Hematopoietic multipotent progenitor cell (in vitro differentiated cells): ENCODE measurements at places on chromosomes 2 and 18. TPM values are rescaled to one million over a fixed set of nuclear protein-coding genes. Genes with fewer than 3 reads are reported as not detected.

Gene IL1R1
- 0.27 TPM for total RNA-seq

Gene KCNS3
- total RNA-seq: not detected

Gene C2orf80
- not detected for total RNA-seq

Gene REG3G
- total RNA-seq: not detected

Gene ELOA2
- total RNA-seq: not detected

Gene MALL
- total RNA-seq: 1.1 TPM

Gene EMX1
- under 0.01 TPM for total RNA-seq

Gene STARD6
- not detected for total RNA-seq

Gene MDH1B
- total RNA-seq: 1.3 TPM

Gene SLC5A7
- not detected for total RNA-seq

Gene GPC1
- 1.9 TPM for total RNA-seq

Gene SAG
- total RNA-seq: under 0.01 TPM

- DNase-seq: no peak
These were observed 222.9 kb downstream of the PRKCE start for GRCh38 chr2:45874344-45874743.

DNA sequence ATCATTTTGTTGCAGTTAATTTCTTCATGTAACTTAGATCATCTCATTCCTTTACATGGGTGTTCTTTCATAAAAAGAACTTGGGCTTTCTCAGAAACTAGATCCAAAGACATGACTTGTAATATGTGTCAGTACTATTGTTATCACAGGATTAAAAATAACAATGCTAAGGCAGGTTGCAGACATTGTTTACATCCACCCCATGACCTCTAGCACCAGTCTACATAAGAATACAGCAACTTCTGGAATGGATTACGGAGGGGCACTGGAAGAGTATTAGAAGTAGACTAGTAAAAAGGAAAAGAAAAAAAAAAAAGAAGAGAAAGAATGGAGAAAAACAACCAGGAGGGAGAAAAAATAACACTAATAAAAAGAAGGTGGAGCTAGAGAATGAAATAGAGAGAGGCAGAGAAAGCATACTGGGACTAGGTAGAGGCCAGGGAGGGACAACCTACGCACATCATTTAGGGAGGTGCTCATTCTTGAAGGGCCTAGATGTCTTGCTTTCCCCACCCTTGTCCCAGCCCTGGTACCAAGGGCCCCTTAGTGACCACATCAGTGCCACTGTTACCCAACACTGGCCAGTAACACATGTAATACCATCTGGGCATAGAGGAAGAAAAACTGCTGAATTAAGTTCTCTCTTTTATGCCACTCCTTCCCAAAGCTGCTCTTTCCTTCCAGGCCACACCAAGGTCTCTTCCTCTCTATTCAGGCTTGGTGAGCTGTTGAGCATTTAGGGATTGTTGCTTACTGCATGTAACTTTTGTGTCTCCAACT, 70.6 kb upstream of the KLF7 start:
- no peak for DNase-seq

DNA sequence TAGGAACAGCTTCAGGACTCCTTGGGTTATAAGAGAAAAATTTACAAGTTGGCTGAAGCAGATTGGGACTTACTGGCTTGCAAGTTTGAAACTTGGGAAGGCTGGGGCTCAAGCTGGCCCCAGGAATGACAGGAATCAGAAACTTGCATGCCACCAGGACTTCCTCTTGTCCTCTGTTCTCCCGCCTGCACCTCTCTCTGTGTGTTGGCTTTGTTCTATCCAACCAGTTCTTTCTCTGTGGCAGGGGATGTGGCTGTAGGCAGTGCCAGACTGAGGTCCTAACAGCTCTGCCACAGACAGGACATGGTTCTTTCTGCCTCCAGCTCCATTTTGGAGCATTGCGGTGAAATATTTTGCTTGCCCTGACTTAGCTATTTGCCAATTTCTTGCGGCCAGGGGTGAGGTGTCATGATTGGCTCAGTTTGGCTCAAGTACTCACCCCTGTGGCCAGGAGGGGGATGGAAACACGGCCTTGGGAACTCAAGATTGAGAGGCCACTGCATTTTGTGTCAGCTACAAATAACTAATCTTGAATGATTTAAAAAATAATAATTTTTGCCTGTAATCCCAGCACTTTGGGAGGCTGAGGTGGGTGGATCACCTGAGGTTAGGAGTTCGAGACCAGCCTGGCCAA, 48.9 kb downstream of the MEP1B start:
- no peak for DNase-seq

DNA sequence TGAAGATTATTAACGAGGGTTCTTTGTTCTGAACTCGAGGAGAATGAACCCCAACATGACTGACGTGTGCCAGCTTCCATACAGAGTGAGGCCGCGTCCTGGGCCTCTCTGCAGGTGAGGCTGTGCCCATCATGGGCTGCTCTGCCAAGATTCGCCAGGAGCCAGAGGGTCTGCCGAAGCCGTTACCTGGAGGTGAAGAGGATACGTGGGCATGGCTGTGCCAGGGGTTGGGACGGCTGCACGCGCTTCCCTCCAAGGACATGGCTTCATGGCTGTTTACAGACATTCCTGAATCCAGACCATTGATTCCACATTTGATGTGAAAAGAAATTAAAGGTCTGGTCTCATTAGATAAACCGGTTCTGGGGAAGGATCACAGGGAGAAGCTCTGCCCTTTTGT, 211.4 kb upstream of the SALL3 start:
- DNase-seq: no peak

- no peak for DNase-seq
These were observed 87.8 kb downstream of the CCDC141 start for GRCh38 chr2:178962152-178962551.

GRCh38 chr2:72178551-72178950, 30.9 kb upstream of the CYP26B1 start:
- no peak for DNase-seq

- DNase-seq: no peak
These were observed 139.7 kb downstream of the EHBP1 start for GRCh38 chr2:62845256-62845655.

DNA sequence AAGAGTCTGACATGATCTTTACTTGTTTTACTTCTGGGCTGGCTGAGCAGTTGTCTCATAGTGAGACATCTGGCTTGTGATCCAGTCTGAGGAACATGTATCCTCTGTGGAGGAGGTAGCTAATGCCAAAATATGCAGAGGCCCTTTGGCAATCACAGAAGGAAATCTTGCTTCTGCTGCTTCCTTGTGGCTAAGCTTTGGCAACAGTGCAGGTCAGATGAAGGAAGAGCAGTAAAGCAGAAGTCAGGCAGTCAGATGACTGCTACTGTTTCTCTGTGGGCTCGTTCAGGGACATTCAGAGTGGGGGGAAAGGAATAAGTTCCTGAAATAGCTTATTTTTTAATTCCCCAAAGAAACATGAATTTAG, 22.3 kb downstream of the DOK1 start:
- DNase-seq: peak; percentile 70

DNA sequence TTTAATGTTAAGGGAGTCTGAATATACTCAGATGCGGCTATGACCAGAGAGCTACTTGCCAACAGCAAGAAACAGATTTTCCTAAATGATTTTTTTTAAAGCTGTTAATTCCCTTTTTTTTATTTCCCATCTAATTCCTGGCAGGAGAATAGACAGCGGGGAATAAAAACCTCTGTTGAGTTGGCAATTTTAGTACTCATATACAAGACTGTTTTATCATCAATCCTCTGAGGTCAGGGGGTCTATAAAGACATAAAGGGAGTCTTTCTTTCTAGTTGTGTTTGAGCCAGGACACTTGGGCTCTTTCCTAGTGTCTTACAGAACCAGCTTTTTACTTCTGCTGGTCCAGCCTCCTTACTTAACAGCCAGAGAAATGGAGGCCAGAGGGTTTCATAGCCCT, 29.4 kb downstream of the MAIP1 start:
- DNase-seq: no peak

DNA sequence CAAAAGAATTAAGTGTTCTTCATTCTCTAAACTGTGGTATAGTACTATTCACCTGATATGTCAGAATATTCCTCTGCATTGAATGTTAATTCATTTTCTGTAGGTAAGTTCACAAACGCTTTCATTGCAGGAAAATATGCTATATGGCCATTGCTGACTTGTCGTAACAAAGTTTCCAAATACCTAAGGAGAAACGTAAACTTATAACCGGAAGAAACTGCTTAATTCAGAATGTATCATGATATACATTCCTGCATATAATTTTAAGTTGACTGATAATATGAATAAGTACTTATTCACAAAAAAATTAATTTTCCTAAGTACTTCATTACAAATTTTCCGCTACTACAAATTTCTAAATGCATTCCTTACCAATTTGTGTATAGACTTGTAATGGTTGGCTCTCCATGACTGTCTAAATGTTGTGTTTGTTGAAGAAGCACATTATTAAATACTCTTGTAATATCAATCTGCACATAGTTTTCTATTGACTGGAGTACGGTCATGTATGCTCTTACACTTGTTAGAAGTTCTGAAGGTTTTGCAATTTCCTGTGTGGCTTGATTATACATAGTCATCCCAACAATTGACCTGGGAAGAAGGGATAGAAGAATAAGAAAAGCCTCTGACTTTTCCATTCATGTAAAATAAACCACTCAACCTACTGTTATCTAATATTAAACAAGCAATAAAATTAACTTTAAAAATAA, 85.4 kb downstream of the NCKAP1 start:
- DNase-seq: no peak

DNA sequence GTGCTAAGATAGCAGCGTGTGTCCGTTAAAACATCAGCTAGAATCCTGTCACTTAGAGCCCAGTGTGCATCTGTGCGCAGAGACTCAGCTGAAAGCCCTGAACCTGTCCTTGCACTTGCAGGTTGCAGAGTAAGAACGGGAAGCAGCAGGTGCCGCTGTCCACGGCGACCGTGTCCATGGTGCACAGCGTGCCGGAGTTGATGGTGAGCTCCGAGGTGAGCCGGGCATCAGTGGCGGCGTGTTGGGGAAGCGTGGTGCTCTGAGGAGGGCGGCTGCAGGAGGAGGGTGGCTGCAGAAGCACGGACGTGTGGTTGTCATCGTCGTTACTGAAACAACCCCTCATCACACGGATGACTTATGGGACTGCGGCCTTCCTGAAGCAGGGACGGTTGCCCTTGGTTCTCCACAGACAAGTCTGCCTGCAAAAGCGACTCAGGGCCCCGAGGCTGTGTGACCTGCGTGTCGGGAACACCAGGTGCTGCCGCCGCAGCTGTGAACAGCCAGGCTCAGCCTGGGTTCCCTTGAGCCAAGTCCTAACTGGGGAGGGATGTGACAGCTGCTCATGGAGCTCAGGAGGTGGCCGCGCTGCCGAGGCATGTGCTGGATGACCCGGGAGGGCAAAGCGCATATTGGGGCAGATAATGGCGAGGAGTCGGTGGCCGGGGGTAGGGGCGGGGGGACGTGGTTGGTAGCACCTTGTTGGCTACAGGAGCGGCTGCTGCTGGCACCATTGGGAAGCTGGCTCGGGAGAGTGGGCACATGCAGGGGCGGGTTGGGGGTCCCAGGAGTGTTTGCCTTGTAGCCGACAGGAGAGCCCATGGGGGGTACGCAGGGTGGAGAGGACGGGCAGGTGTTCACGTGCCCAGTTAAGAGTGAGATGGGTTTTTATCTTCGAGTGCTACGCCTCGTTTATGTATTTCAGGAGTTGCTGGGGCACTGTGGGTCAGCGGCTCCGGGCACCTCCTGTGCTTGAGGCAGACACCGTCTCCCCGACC, 16.6 kb downstream of the CTDP1 start:
- no peak for DNase-seq

DNA sequence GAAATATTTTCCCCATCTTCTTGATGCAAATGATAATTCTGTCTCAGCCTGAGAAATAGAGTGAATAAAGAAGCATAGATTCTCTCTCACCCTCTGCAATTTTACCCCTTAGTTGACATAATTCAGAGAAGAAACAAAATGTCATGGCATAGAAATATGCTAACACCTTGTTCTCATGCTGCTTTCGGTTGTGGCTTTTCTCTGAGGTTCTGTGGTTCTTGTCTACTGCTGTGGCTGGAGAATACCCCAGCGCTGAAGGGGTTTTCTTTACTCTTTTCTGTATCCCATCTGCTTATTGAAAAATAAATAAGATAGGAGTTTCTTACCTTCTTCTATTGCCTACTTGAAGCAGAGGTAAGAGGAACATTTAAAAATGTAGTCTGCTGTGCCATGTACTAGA, 15.4 kb upstream of the RAB27B start:
- peak; percentile 72 for DNase-seq

- no peak for DNase-seq
These were observed 154.5 kb upstream of the PID1 start for GRCh38 chr2:229425598-229425997.

GRCh38 chr2:98507891-98508708, 63.4 kb downstream of the INPP4A start:
- no peak for DNase-seq

DNA sequence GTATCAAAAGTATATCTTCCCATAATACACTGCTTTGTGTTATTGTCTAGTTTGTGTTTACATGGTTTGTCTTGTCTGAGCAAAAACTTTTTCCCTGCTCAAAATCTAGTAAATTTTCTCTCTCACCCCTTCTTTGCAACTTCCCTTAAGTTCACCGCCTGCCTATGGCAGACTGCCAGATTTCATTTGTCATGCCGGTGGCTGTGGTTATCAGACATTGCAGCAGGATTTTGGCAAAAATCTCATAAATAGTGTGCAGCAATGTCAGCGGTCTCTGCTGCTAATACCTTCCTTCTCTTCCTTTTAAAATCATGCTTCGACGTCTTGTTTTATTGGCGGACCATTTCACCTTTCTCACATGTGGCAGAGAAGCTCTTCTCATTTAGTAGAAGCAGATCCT, 45.6 kb upstream of the TMEM178A start:
- peak; percentile 92 for DNase-seq

GRCh38 chr2:163407296-163407695, 328.5 kb downstream of the FIGN start:
- no peak for DNase-seq

DNA sequence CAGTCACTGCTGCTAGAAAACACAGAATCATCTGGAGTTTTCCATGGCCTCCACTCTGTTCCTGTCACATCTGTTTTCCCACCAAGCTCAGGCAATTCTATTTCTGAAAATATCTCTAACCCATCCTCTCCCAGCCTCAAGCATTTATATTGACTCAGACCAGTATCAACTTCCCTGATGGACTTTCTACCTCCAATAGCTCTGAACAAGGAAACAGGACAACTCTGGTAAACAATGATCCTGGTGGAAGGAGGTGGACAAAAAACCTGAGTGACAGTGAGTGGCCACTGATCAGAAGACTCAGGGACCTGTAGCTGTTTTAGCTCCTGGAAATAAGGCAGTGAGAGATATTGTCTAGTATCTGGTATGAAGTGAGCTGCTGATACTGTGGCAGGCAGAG, 23.4 kb downstream of the BMP10 start:
- no peak for DNase-seq

GRCh38 chr2:71925268-71926088, 222.2 kb downstream of the CYP26B1 start:
- DNase-seq: no peak

GRCh38 chr2:232412986-232413385, 6.3 kb downstream of the ALPG start:
- no peak for DNase-seq

DNA sequence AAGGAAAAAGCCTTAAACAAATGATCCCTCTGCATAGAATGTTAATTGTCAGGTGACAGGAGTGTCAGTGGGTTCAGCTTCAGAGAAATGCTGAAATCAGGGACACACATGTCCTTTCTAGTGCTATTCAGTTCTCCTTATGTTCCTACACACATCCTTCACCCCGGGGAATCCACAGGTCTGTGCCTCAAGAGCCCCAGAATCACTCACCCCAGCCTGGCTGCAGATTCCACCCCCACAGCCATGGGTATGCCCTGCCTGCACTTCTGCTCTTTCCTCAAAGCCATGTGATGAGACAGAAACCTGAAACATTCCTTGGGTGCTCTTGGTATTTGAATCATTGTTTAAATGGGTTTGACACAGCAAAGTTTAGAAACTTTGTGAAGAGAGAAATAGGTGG, 27.4 kb upstream of the FZD7 start:
- DNase-seq: no peak
